ENCODE measurements at places on chromosomes 4 and X.

- no peak for DNase-seq
Observed at GRCh38 chr4:81021142-81021944, 9.2 kb upstream of the BMP3 start.

- peak; percentile 27 for DNase-seq
Observed at GRCh38 chr4:139229534-139230039, 50.4 kb downstream of the MGARP start.

- no peak for DNase-seq
Observed at GRCh38 chr4:170110285-170110672, 20.5 kb upstream of the AADAT start.

DNA sequence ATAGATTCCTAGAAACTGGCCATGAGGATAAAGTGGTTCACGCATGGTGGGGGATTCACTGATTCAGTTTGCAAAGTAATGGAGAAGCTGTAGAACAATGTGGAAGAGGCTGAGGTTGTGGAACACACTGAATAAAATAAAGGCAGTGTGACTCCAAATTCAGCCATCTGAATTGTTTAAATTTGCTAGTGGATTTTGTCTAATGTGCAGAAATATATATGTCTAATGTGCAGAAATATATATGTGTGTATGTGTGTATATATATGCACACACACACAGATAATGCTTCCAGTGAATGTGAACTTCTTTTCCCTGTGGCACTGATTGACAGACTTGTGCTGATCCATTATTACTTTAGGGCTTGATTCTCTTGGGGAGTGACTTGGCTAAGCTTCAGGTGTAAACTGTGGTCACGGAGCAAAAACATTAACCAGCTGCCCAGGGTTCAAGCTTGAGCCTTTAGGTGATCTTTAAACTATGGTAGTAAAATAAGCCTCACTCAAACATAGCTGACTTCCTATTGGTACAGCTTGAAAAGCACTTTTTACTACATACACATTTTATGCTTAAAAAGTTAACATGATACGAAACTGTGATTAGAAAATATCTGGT, 3.5 kb downstream of the STBD1 start:
- no peak for DNase-seq

DNA sequence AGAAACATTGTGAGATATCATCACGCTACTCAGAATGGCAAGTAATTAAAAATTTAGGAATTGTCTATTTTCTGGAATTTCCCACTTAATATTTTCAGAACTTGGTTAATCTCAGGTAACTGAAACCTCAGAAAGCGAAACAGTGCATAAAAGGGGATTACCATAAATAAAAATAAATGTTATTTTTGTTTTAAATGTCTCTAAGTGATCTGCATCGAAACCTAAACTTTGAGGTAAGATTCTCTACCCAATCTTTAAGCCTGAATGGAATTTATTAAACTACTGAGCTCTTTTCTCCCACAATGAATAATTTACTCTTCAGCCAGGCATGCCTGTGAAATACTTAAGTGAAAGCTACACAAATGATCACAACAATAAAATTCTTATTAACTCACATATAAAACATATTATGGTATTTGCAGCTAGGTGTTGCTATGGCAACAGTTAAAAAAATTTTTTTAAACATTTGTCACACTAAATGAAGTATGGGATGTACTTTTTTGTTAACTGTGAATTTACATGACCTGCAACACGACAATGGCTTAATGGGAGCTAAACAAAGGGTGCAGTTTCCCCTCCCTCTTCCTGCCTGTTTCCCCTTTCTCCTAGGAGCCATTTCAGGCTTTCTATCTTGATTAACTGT, 220.2 kb upstream of the PRPS2 start:
- DNase-seq, result no peak

DNA sequence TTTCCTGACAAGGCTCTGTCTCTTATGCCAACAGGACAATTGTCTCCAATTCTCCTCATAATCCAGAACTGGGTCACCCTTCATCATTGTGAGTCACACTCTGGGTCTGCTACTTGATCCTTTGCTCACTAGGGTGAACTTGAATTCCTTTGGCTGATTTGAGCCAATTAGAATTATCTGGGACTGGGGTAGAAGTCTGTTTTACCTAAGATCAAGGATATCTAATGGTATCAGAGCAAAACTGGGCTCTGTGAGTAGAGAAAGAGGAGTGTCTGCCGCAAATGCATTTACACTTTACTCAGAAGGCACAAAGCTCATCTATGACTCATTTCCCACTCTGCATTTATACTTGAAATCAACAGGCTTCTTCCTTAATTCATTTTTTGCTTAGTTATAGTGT, 72.6 kb downstream of the PITX2 start:
- no peak for DNase-seq
